ENCODE measurements at places on chromosomes 2 and 18. TPM values are rescaled to one million over a fixed set of nuclear protein-coding genes. Genes with fewer than 3 reads are reported as not detected.

Gene SERPINB3
- total RNA-seq = not detected

- no peak overlapping the region for H3K4me3 ChIP-seq
- H3K36me3 ChIP-seq = no peaks in the 10 kb centered on the region
- H3K27ac ChIP-seq = no peak overlapping the region
- DNase-seq = no peak
- peaks cover 19% of the 10 kb centered on the region for H3K27me3 ChIP-seq
Measured at GRCh38 chr2:217127744-217128143, 267.9 kb upstream of the TNP1 start.

Gene OR6B2
- total RNA-seq = not detected

GRCh38 chr2:128412181-128412871 lies 93.7 kb upstream of the HS6ST1 start:
- H3K4me3 ChIP-seq = no peak overlapping the region
- no peak for DNase-seq
- no peak overlapping the region for H3K27ac ChIP-seq
- H3K36me3 ChIP-seq = no peaks in the 10 kb centered on the region
- H3K27me3 ChIP-seq = no peaks in the 10 kb centered on the region

Gene SERPINB10
- 1.5 TPM for total RNA-seq

- H3K27ac ChIP-seq = peak overlapping the region; percentile 97
- peak overlapping the region; percentile 97 for H3K4me3 ChIP-seq
- peaks cover 72% of the 10 kb centered on the region for H3K4me1 ChIP-seq
Measured at GRCh38 chr2:224946895-224947294, 95.4 kb downstream of the DOCK10 start.
